Activated T-cell treated with anti-CD3 and anti-CD28 coated beads, Interleukin-2, amount 50 U/mL, for 48 hours (primary cell): ENCODE measurements at places on chromosomes 6 and 20.

GRCh38 chr6:27250277-27251111, 3.0 kb downstream of the PRSS16 start:
- no peak for DNase-seq

- no peak for DNase-seq
Measured at GRCh38 chr6:20411953-20412681, 10.4 kb downstream of the E2F3 start.

DNA sequence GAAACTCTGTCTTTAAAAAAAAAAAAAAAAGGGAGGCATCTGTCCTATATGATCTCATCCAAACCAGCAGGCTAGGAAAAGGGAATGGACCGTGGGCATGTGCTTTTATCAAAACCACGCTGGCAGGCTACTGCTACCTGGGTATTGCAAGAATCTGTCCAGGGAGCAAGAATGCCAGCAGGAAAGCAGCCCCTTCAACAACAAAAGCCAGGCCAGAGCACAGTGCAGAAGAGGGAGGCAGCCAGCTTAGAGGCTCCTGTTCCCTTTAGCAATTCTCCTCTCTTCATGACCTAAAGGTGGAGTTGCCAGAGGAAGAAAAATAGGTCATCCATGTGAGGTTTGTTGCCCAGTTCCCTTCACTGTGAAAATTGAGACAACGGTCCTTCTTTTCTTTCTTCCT, 18.2 kb downstream of the TBC1D20 start:
- DNase-seq: no peak

DNA sequence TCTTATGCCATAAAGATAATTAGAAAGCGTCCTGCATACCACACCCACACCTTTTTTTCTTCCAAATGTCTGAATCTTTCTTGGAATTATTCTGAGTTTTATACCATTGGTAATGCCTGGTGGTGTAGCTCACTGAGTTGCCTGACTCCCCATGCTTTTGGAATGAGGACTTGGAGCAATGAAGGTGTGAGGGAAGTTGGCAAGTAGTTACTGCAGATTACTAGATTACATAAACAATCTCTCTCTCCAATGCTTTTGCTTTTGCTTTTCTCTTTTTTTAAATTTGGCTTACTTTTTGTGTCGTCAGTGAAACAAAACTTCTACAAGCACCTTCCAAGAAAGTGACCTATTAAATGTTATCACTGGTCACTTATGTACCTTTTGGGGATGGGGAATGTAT, 406.1 kb upstream of the SOX4 start:
- no peak for DNase-seq

- DNase-seq: no peak
Measured at GRCh38 chr20:5586720-5587119, 163.5 kb upstream of the SHLD1 start.

GRCh38 chr20:22904386-22904785, 130.7 kb upstream of the SSTR4 start:
- DNase-seq: no peak

DNA sequence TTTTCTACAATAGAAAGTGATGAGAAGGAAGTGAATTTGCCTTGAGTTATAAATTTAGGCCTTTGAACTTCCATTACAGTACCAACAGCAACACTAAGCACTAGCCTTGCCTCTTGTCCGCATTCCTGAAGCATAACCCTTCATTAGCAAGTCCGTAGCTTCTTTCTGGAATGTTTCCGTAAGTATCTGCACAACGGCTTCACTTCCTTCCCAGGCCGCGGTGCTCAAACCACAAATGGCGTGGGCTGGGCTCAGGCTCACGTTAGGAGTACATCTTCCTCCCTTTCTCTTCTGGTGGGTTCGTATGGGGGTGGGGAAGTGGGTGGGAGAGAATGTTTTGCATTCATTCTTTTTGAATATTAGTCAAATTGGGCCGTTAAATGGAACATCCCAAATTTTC, 193.8 kb upstream of the SNX9 start:
- DNase-seq: no peak

GRCh38 chr6:156776470-156776839, 723 bp upstream of the ARID1B start:
- no peak for DNase-seq

GRCh38 chr6:93293872-93294271, 125.5 kb downstream of the EPHA7 start:
- no peak for DNase-seq

DNA sequence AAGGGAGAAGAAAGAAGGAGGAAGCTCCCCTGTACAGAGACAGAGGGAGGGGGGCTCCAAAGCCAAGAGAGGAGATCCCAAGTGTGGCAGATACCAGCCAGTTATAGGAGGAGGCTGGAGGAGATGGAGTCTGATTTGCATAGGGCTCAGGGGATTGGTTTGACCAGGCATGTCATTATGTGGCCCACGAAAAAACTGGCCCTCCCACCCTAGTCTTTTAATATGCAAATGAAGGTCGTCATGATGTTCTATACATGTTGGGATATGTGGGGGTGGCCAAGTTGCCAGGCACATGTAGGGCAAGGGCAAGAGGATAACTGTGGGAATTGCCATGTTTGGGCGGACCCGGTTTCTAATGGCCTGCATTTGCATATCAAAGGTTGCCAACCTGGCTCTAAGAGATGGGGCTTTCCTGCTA, 17.6 kb upstream of the ZFP64 start:
- DNase-seq: no peak

DNA sequence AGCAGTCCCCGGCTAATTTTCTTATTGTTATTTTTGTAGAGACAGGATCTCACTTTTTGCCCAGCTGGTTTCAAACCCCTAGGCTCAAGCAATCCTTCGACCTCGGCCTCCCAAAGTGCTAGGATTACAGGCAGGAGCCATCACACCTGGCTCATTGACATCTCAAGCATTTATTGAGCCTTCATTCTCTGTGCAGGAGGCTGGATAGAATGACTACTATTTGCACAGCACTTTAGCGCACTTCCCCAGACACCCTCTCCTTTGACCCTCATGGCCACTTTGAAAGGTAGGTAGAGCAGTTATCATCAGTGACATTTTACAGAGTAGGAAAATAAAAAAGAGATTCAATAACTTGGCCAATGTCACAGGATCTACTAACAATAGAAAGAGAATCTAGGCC, 124.0 kb upstream of the STXBP5 start:
- no peak for DNase-seq

- no peak for DNase-seq
Measured at GRCh38 chr6:140744659-140745320, 1370.3 kb upstream of the CITED2 start.

DNA sequence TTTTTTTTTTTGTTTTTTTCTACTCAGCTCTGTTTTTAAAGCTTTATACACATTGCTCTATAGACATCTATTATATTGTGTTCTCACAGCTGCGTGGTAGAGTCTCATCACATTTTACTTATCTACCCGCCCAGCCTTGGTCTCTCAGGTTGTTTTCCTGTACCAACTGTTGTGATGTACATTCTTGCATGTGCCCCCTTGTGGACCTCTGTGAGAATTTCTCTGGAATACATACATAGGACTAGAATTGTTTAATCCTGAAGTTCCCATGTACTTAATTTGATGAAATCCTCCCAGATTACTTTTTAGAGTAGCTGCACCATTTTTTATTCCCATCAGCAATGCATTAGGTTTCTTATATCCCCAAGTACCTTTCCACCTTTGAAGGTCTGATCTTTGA, 40.4 kb upstream of the TINAG start:
- no peak for DNase-seq

GRCh38 chr6:56580271-56580670, 62.4 kb downstream of the DST start:
- no peak for DNase-seq

- no peak for DNase-seq
Measured at GRCh38 chr6:111651185-111652034, 45.7 kb upstream of the TRAF3IP2 start.

DNA sequence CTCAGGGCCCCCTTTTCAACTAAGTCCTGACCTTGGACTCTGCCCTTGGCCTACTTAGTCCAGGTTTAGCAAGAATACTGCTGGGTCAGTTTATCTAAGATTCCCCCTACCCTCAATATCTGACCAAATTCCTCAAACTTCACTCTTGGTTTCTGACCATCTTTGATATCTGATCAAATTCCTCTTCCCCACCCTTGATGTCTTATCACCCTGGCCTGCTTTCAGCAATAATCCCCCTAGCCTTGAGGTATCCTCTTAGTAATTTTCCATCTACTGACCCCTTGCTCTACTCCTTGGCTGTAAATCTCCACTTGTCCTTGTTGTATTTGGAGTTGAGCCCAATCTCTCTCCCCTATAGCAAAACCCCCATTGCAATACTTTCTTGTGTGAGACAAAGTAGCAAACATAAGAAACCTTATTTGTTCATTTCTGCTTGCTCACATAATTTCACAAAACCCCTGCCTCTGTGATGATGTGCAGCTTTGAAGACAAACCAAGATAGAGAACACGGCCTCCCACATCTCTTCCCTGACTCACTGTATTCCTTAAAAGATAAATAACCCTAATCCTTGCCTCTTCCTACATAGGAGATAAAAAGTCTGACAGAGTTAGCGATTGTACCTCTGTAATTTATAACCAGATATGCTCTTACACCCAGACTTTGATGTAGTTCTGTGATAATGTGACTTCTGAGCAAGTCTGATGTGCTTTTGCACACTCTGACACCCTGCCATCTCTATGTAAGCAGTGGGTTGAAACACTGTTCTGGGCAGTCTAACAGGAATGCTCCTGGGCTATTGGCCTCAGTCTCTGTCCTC, 13.8 kb upstream of the IYD start:
- DNase-seq: no peak

DNA sequence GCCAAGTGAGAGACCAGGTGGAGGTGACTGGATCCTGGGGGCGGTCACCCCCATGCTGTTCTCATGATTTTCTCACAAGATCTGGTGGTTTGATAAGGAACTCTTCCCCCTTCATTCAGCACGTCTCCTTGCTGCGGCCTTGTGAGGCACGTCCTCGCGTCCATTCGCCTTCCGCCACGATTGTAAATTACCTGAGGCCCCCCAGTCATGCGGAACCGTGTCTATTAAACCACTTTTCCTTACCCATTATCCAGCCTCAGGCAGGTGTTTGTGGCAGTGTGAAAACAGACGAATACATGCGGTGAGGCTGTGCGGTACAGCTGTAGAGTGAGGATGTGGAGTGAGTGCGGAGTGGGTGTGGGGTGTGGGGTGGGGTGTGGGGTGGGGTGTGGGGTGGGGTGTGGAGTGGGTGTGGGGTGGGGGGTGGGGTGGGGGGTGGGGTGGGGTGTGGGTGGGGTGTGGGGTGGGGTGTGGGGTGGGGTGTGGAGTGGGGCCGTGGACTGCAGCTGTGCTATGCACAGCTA, 12.1 kb upstream of the NTSR1 start:
- DNase-seq: no peak

GRCh38 chr20:63096681-63097335, 90.0 kb upstream of the BHLHE23 start:
- no peak for DNase-seq

DNA sequence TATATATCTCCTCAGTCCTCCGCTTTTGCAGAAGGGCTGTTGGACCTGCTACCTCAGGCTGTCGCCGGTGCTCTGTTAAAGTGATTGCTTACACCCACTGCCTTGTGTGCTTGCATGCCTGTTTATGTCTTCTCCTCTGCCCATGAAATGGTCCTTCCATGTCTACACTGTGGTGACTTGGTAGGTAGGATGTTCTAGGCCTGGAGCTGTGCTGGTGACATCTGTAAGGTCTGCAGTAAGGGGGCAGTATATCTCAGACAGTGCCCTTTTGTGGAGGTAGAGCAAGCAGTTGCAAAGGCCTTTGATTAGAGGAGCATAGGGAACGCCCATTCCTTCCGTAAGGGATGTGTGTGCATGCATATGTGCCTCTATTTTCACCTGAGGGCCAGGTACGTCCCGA, 40.3 kb downstream of the VAPB start:
- DNase-seq: no peak

DNA sequence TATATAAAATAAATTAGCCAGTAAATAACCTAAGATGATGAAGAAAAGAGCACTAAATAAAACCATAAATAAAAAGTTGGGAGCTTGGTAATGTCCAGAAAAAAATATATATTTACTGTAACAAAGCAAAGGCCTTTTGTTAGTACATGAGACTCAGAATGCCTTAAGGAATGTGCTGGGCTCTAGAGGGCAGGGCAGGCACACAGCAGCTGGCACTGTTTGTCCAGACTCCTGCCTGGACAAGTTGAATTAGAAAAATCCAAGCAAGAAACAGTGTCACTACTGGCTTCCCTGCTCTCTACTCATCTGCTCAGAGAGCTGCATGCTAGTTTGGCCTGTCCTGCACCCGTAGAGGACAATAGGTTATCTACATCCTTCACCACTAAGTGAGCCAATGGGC, 8.8 kb downstream of the DEFB129 start:
- no peak for DNase-seq

GRCh38 chr6:32905078-32905477, 35.8 kb downstream of the HLA-DMB start:
- DNase-seq: no peak

- DNase-seq: no peak
Measured at GRCh38 chr6:12051861-12052368, 39.8 kb downstream of the HIVEP1 start.

DNA sequence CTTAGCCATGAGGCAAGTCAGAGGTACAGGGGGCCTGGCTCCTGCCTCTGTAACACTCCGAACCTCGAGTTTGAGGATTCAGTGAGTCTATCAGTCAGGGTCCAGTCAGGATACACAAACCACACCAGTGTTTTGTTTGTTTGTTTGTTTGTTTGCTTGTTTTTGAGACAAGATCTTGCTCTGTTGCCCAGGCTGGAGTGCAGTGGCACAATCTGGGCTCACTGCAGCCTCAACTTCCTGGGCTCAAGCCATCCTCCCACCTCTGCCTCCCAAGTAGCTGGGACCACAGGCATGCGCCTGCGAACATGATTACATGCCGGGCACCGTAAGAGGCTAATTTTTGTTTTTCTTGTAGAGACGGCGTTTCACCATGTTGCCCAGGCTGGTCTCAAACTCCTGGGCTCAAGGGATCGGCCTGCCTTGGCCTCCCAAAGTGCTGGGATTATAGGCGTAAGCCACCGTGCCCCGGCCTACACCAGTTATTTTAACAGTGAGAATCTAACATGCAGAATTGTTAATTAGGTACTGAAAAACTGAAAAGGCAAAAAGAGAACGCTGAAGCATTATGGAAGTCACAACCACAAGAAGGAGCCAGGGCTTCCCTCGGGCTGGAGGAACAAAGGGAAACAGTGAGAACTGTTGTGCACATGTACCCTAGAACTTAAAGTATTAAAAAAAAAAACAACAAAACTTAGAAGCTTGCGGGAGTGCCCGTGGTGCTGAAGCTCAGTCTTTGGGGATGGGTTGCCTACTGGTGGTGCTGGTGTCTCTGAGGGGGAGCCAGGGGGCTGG, 40.4 kb downstream of the SRSF3 start:
- no peak for DNase-seq

- no peak for DNase-seq
Measured at GRCh38 chr6:125811259-125811658, 20.5 kb downstream of the NCOA7 start.

DNA sequence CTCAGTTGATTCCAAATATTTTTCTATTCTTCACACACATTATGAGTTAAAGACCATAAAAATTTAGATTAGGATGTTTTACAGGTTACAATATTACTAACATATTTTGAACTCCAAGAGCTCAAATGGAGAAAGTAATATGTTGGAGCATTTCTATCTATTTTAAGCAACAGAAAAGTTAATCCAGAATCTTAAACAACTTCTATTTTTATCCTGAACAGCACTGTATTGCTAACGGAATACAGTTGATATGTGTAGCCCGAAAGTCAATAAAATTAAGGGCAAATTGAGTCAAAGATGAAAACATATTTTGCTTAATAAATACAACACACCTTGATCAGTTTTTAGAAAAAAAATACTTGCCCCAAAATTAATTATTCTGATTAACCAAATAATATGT, 97.4 kb downstream of the ME1 start:
- DNase-seq: no peak
